ENCODE measurements at places on chromosomes 11 and 22. TPM values are rescaled to one million over a fixed set of nuclear protein-coding genes. Genes with fewer than 3 reads are reported as not detected.

C11orf91 gene
- total RNA-seq = not detected

PATE1 gene
- total RNA-seq = not detected

USP2 gene
- total RNA-seq = 1.9 TPM

APOL5 gene
- not detected for total RNA-seq

TANGO2 gene
- 36.6 TPM for total RNA-seq

LDLRAD3 gene
- total RNA-seq = 10.2 TPM
